AG08396 (cell line): ENCODE measurements at places on chromosomes 11 and 22.

- DNase-seq: no peak
Observed at GRCh38 chr11:118051611-118052461, 25.0 kb upstream of the TMPRSS4 start.

DNA sequence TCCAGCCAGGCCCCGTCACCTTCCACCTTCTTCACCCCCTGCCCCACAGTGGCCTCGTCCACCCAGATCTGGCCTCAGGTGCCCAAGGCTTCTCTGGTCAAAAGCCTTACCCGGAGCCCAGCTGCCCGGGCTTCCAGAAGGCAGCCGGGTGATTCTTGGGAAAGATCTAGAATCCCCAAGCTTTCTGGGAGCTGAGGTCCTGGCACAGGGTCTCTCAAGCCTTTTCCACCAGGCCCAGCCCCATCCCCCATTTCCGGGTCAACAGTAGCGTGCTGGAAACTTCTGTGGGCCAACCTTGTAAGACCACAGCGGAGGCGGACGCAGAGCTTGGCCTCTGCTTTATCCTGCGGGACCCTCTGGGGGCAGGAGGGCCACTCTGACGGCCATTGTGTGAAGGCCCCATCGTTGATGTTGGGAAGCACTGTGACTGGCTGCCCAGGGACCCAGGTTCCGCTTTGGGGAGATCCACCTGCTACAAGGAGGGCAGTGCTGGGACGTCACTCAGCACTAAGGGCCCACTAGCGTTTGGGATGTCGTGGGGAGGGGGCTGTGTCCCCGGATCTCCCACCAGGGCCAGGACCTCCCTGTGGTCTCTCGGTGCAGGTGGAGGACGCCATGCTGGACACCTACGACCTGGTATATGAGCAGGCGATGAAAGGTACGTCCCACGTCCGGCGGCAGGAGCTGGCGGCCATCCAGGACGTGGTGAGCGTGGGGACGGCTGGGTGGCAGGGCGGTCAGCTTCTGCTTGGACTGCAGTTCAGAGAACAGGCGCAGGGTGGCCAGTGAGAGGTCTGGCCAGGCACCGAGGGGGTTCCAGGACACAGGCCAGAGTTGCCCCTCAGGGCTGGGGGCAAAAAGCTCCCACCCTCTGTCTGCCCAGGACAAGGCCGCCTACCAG lies 11.5 kb downstream of the TSPAN32 start:
- DNase-seq: no peak

GRCh38 chr11:33716243-33716642 lies 15.6 kb upstream of the C11orf91 start:
- no peak for DNase-seq

- no peak for DNase-seq
Observed at GRCh38 chr11:14656536-14657457, 13.2 kb downstream of the PDE3B start.

DNA sequence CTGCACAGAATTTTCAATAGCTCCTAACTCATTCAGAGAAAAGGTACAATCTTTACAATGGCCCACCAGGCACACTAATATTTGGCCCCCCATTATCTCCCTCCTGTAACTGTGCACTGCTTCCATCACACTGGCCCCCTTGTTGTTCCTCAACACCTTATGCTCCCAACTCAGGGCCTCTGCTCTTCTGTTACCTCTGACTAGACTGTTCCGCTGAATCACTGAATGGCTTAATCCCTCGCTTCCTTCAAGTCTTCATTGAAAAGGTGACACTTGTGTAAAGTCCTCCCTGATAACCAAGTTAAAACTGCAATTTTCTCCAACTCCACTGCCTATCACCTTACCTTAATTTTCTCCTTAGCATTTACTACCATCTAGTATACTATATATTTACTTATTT lies 21.8 kb downstream of the PIK3C2A start:
- no peak for DNase-seq

DNA sequence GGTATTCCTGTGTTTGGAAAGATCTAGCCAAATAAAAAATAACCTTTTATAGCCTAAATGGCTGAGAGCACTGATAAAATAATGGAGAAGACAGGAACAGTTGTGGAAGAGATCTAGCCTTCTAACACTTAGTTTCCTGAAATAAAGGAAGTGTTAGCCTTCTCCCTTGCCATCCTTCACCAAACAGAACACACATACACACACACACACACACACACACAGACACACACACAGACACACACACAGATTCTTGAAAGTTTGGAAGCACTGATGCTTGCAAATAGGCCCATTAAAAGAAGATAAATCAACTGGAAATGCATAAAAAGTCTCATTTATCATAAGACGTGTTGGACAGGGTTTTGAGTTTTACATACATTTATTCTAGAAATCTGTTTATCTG lies 37.5 kb downstream of the KIRREL3 start:
- no peak for DNase-seq

DNA sequence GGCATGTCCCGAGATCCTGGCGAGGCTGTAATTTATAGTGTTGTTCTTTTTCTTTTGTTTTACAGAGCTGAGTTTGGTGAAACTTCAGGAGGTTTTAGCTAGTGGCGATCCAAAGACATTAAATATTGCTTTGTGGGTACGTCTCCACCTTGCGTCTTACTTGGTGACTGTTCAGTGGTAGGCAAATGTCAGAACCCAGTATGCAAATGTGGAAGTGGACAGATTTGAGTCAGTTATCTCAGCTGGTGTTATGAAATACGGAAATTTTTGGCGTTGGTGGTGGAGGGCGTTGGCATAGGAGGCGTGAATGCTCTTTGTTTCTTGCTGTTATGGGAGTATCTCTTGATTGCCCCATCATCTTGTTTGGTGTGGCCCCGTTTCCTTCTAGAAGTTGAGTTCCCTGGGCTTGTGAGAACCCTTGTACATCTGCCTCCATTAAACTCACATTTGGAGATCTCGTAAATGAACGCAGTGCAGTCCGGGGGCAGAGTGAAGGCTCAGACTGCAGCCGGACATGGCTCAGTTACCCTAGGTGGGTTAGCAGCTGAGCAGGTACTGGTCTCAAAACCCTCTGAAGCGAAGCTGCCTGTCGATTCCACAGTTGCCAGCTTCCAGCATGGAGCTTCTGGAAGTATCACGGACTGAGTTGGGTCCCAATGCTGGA lies 39.9 kb downstream of the PTPRJ start:
- no peak for DNase-seq

DNA sequence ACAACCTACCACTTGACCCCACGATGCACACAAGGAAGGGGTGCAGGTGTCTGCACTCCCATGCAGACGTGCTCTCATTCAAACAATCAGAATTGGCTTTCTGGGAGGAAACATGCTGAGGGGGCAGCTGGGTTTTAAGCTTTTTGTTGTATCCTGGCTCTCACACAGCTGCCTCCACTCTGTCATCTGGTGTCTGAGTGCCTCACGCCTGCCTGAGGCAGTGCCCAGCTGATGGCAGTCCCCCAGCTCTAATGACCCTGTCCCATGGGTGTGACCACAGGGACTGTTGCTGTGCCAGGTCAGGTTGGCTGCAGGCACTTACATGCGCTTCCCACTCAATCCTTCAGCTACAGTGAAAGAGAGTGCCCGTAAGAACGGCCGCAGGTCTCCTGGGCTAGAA lies 53.7 kb downstream of the ARFGAP3 start:
- DNase-seq: no peak

DNA sequence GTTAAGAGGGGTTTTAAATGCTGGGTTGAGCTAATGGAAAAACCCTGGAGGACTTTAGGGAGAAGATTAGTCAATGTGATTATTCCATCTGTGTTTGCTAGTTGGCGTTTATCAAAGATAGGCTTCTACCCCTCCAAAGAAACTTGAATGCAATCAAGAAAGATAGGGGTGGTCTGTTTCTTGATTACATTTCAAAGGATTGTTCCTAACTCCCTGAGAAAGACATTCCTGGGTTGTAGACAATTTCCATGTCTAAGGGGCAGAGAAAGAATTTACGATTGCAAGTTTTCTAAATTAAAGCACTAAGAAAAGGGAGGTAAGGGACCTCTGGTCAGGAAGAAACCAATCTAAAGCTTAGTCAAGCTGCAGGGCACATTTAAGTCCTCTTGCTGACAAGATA lies 2268.7 kb downstream of the LRRC4C start:
- DNase-seq: no peak

DNA sequence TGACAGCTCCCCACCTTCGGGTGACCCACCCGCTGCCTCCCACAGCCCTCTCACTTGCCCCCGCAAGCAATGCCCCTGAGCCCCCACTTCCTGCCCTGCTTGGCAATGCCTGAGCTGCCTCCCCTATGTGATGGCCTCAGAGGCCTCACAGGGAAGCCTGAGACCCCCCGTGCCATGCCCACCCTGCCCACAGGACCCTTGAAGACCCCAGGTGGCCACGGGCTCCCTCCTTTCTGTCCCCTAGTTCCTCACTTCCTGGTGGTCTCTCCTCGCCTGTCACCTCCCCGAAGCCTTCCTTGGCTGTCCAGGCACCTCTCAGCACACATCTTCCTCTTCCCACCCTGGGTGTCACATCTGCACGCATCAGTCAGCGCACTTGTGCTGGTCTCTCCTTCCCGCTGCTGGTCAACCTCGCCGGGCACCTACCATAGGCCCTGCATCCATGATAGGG lies 90.5 kb downstream of the BRD1 start:
- DNase-seq: no peak

DNA sequence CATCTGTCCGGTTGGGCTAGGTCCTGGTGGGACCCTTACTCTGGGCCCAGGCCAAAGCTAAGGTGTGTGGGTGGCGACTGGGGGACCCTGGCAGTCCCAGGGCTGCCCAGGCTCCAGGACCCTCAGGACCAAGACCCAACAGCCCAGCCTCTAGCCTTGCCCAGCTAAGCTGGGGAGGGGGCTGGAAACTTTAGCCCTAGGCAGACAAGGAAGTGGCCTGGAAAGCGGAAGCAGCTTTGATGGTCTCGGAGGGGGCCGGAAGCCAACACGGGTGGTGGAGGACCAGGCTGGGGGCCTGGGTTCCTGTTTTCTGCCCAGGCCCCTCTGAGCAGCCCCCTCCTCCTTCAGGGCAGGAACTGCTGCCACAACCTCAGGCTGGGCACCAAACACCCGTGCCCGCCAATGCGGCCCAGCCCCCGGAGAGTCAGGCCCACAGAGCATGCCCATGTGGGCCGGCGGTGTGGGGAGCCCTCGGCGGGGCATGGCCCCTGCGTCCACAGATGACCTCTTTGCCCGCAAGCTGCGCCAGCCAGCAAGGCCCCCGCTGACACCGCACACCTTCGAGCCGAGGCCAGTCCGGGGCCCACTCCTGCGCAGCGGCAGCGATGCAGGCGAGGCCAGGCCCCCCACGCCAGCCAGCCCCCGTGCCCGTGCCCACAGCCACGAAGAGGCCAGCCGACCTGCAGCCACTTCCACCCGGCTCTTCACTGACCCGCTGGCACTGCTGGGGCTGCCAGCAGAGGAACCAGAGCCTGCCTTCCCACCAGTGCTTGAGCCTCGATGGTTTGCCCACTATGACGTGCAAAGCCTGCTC lies 2.8 kb downstream of the SIPA1 start:
- DNase-seq: no peak

GRCh38 chr11:30837252-30837651 lies 251.1 kb upstream of the MPPED2 start:
- DNase-seq: no peak

- DNase-seq: no peak
Observed at GRCh38 chr11:25838918-25839625, 492.9 kb upstream of the ANO3 start.

DNA sequence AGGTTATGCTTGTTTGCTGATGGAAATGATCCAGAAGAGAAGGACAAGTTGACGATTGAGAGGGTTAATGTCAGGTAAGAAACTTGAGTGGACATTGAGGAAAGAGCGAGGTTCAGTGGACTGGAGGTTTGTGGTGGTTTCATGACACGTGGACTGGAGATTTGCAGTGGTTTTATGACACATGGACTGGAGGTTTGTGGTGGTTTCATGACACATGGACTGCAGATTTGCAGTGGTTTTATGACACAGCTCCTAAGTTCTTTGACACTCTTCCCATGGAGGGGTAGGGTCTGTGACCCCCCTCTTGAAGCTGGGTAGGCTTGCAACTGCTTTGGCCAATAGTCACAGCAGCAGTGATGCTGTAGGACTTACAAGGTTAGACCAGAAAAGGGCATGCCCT lies 5.4 kb upstream of the MAPK8IP2 start:
- peak; percentile 7 for DNase-seq

- DNase-seq: no peak
Observed at GRCh38 chr22:37281646-37282384, 493 bp upstream of the CYTH4 start.

- no peak for DNase-seq
Observed at GRCh38 chr11:121421149-121421901, 30.8 kb upstream of the SORL1 start.
